Metanephros (tissue), 2 donors: ENCODE measurements at places on chromosomes 13 and 19. TPM values are rescaled to one million over a fixed set of nuclear protein-coding genes. Genes with fewer than 3 reads are reported as not detected.

The MYCBP2 gene
- total RNA-seq: 91.4 TPM

The FPR1 gene
- total RNA-seq: 13.1 TPM

The SMAD9 gene
- total RNA-seq: 32.3 TPM

The ERICH4 gene
- total RNA-seq: 0.64 TPM

The SOX1 gene
- total RNA-seq: not detected

The IRGQ gene
- 33.1 TPM for total RNA-seq

The COX6B2 gene
- total RNA-seq: 0.12 TPM

The YJEFN3 gene
- total RNA-seq: 2.7 TPM

The NXNL1 gene
- total RNA-seq: not detected

The TRPM4 gene
- total RNA-seq: 39.2 TPM

The MUC16 gene
- total RNA-seq: 0.06 TPM

The ZNF234 gene
- 13.7 TPM for total RNA-seq

The GJA3 gene
- total RNA-seq: 4.4 TPM

The TRMT1 gene
- 28.3 TPM for total RNA-seq
